Body of pancreas (tissue), 4 donors: ENCODE measurements at places on chromosomes 2 and 18.

- H3K4me1 ChIP-seq: no peaks in the 10 kb centered on the region
- no peaks in the 10 kb centered on the region for H3K27me3 ChIP-seq
- no peak overlapping the region for H3K27ac ChIP-seq
- DNase-seq: no peak
Observed at GRCh38 chr2:170335351-170335750, 157.4 kb downstream of the MYO3B start.

- no peaks in the 10 kb centered on the region for H3K4me1 ChIP-seq
- no peak for DNase-seq
- H3K27ac ChIP-seq: no peak overlapping the region
- H3K27me3 ChIP-seq: no peaks in the 10 kb centered on the region
Observed at GRCh38 chr2:235223011-235223410, 270.8 kb upstream of the AGAP1 start.

GRCh38 chr2:74290466-74291217 lies 52.6 kb downstream of the SLC4A5 start:
- H3K4me1 ChIP-seq: no peaks in the 10 kb centered on the region
- DNase-seq: peak; percentile 16
- no peaks in the 10 kb centered on the region for H3K27me3 ChIP-seq
- H3K36me3 ChIP-seq: no peaks in the 10 kb centered on the region
- no peak overlapping the region for H3K4me3 ChIP-seq

- H3K36me3 ChIP-seq: no peaks in the 10 kb centered on the region
- no peak overlapping the region for H3K27ac ChIP-seq
- peaks cover 3% of the 10 kb centered on the region for H3K4me1 ChIP-seq
- H3K27me3 ChIP-seq: no peaks in the 10 kb centered on the region
Observed at GRCh38 chr2:236844711-236845110, 241.0 kb upstream of the COPS8 start.

DNA sequence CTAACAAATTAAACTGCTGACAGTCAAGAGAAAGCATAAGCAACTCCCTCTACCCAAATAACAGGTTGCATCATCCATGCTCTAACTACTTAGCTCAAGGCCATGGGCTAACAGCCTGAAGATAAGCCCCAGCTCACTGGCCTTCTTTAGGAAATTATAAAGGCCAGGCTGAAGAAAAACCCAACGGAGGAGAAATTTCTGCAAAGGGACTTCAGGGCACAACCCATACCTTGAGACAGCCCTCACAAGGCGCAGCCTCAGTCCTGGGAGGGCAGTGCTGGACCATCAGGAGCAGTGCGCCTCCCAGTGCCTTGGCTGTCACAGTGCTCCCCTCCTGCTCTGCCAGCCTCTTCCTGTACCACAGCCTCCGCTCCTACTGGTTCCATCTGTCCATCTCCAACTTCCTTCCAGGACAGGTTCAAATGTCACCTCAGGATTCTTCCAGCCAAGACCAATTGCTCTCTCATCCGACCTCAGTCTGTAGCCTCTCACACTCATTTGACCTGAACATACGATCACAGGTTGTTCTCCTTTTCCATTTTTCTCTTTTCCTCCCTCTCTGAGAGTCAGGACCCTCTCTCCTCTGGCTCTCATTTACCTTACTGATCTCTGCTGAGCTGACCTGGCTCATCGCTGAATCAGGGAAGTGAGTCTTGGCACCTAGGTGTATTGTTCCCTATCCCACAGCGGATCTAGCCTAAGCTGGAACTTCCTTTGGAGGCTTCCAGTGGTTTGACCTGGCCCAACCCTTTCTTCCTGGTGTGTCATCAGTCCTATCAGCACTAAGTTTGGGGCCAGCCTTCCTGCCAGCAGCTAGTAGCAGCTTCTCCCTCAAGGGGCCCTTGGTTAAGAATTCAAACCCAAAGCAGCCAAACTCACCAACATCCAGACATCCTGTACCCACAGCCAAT lies 1.9 kb downstream of the MCFD2 start:
- H3K27ac ChIP-seq: peak overlapping the region; percentile 100
- peak; percentile 72 for DNase-seq
- H3K4me1 ChIP-seq: peaks cover 64% of the 10 kb centered on the region

GRCh38 chr2:202091476-202091875 lies 18.4 kb downstream of the KIAA2012 start:
- H3K27me3 ChIP-seq: no peaks in the 10 kb centered on the region
- no peak overlapping the region for H3K27ac ChIP-seq
- no peaks in the 10 kb centered on the region for H3K4me1 ChIP-seq
- H3K4me3 ChIP-seq: no peak overlapping the region
- no peaks in the 10 kb centered on the region for H3K36me3 ChIP-seq

GRCh38 chr2:29196792-29197788 lies 81.9 kb downstream of the CLIP4 start:
- peak; percentile 75 for DNase-seq
- no peaks in the 10 kb centered on the region for H3K27me3 ChIP-seq
- no peak overlapping the region for H3K4me3 ChIP-seq
- H3K27ac ChIP-seq: no peak overlapping the region
- no peaks in the 10 kb centered on the region for H3K36me3 ChIP-seq

- no peak overlapping the region for H3K4me3 ChIP-seq
- H3K4me1 ChIP-seq: peaks cover 71% of the 10 kb centered on the region
- DNase-seq: no peak
- H3K27me3 ChIP-seq: no peaks in the 10 kb centered on the region
Observed at GRCh38 chr2:64537991-64538390, 13.9 kb downstream of the AFTPH start.

- no peaks in the 10 kb centered on the region for H3K27me3 ChIP-seq
- no peaks in the 10 kb centered on the region for H3K36me3 ChIP-seq
- H3K27ac ChIP-seq: peak overlapping the region; percentile 85
- DNase-seq: peak; percentile 72
- peaks cover 44% of the 10 kb centered on the region for H3K4me1 ChIP-seq
Observed at GRCh38 chr18:24112874-24113615, 25.8 kb upstream of the CABYR start.

GRCh38 chr2:109254174-109254904 lies 125.3 kb downstream of the SH3RF3 start:
- no peaks in the 10 kb centered on the region for H3K36me3 ChIP-seq
- no peaks in the 10 kb centered on the region for H3K27me3 ChIP-seq
- no peaks in the 10 kb centered on the region for H3K4me1 ChIP-seq

DNA sequence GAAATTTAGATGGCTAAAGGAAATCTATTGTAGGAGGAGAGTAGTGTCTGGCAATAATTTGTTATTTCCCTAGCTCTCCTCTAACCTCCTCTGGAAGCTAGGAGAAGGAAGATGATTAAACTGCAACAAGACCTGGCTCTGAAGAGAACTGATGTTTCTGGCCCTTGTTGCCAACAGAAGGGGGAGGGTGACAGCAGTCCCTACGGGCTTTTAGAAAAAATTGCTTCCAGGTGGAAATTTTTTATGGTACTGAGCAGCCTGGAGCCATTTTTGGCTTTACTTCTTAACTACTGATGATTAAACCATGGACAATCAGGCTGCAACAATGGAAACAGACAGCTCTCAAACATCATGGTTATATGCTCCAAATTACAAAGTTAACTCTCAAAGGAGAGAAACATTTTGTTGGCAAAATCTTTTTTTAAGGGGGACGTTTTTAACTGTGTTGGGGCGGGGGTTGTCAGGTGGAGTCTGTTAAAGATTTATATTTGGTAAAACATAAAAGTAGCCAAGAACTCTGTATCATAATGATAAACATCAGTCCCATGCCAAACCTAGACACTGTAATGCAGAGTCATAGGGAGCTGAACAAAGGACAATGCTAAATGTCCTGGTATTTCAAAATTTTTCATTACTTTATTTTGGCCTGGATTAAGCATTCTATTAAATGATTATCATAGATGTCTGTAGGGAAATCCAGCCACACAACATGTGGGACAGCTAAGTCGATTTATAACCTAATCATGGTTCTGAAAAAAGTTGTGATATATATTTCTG lies 70.0 kb downstream of the EXOC6B start:
- H3K27ac ChIP-seq: no peak overlapping the region
- H3K4me3 ChIP-seq: no peak overlapping the region
- H3K4me1 ChIP-seq: peaks cover 35% of the 10 kb centered on the region
- DNase-seq: peak; percentile 10
- no peaks in the 10 kb centered on the region for H3K27me3 ChIP-seq

GRCh38 chr2:223528036-223528435 lies 74.1 kb downstream of the SCG2 start:
- H3K27me3 ChIP-seq: no peaks in the 10 kb centered on the region
- H3K36me3 ChIP-seq: no peaks in the 10 kb centered on the region
- no peak overlapping the region for H3K27ac ChIP-seq
- no peak for DNase-seq
- no peak overlapping the region for H3K4me3 ChIP-seq

DNA sequence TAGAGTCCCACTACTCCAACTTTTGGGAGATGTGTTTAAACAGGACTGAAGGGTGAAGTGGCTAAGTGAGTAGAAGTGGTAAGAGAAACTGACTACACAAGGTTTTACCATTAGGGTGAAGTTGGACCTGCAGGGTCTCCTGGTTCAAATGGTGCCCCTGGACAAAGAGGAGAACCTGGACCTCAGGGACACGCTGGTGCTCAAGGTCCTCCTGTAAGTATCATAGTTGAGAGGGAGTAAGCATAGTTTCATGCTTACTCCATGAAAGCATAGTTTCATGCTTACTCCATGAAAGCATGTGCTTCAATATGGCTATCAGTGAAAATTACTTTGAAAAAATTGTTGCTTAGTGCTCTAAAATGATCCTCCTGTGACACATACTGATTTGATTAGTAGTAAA lies 19.1 kb downstream of the COL3A1 start:
- H3K27ac ChIP-seq: no peak overlapping the region
- H3K36me3 ChIP-seq: no peaks in the 10 kb centered on the region
- no peak overlapping the region for H3K4me3 ChIP-seq
- no peaks in the 10 kb centered on the region for H3K27me3 ChIP-seq
- DNase-seq: no peak
- H3K4me1 ChIP-seq: no peaks in the 10 kb centered on the region

DNA sequence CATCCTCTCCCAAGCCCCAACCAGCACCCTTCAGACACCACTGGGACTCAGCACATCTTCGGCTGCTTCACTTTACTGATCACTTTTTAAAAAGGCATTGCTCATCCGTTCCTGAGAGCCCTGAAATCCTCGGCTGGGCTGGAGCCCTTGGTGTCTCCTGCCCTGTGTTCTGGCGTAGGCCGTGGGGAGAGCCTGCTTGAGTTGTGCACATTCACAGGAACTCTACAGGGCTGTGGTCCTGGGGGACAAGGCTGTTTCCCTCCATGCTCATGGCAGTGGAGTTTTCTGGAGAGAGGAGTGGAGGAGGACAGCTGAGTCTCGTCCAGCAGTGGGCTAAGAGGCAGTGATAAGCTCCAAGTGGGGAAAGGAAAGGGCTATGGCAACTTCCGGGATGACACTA lies 15.9 kb downstream of the CENPA start:
- no peaks in the 10 kb centered on the region for H3K4me1 ChIP-seq
- no peak overlapping the region for H3K27ac ChIP-seq
- no peaks in the 10 kb centered on the region for H3K27me3 ChIP-seq
- H3K36me3 ChIP-seq: no peaks in the 10 kb centered on the region

DNA sequence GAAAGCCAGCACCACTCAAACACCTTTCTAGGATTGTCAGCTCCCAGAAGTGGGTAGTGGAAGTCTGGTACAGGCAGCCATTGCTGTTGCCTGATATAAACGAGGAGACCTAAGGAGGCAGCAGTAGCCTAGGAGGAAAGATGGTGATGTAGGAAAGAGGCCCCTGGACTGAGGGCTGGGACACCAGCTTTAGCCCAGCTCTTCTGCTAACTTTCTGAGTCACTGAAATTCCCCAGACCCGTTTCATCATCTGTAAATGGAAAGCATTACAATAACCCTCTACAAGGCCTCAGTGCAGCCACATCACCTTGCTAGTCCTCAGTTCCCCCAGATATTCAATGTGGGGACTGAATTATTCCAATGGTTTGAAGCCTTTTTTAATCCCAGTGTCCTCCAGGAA lies 336.5 kb downstream of the TNS1 start:
- no peak for DNase-seq
- no peaks in the 10 kb centered on the region for H3K36me3 ChIP-seq
- H3K4me3 ChIP-seq: no peak overlapping the region
- no peaks in the 10 kb centered on the region for H3K27me3 ChIP-seq
- no peak overlapping the region for H3K27ac ChIP-seq
- no peaks in the 10 kb centered on the region for H3K4me1 ChIP-seq

DNA sequence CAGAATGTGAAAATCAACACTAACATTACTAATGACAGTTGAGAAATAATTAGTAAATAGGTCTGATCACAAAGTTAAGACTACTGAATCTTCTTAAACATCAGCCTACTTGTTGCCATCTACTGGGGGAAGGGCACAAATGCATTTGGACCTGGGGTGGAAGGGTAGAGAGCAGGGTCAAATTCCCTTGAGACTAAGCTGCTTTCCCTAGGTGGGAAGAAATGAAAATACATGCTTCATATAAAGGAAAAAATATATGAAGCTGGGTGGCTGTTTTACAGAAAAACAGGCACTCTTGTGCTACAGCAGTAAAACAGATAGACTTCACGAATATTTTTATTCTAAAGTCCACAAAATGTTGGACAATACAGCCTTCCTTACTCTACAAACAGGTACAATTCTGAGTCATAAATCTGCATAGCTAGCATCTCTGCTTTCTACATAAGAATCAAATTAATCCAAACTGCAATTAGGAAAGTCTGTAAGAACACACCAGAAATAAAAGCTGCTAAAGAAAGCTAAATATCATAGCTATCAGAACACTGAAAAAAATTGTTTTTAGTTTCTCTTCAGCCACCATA lies 10.9 kb downstream of the TRIP12 start:
- H3K4me3 ChIP-seq: no peak overlapping the region
- no peak overlapping the region for H3K27ac ChIP-seq
- no peak for DNase-seq
- H3K27me3 ChIP-seq: no peaks in the 10 kb centered on the region
- H3K4me1 ChIP-seq: peaks cover 24% of the 10 kb centered on the region

DNA sequence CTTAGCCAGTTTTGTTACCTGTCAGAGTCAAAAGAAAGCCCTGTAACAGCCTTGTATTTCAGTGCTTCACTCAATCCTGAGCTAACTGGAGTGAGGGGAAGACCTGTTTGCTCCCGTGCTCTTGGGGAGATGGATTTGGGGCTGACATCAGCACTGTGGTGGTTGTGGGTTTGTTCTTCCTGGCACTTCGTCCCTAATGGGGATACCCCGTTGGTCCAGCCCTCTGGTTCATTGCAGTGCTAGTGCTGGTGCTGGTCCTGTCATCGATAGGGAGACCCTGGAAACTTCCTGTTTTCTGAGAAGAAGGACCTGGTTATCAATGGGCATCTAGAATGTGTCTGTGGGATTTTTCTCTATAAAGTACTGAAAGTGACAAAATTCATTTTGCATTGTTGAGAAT lies 205.4 kb downstream of the ZNF407 start:
- DNase-seq: no peak
- no peaks in the 10 kb centered on the region for H3K27me3 ChIP-seq
- H3K4me1 ChIP-seq: peaks cover 19% of the 10 kb centered on the region
- H3K4me3 ChIP-seq: no peak overlapping the region
- no peaks in the 10 kb centered on the region for H3K36me3 ChIP-seq
- no peak overlapping the region for H3K27ac ChIP-seq

GRCh38 chr2:158395166-158395565 lies 61.4 kb downstream of the CCDC148 start:
- DNase-seq: peak; percentile 13
- peaks cover 8% of the 10 kb centered on the region for H3K4me1 ChIP-seq
- H3K36me3 ChIP-seq: no peaks in the 10 kb centered on the region
- H3K27ac ChIP-seq: peak overlapping the region; percentile 71
- no peaks in the 10 kb centered on the region for H3K27me3 ChIP-seq
